A549 (cell line): ENCODE measurements at places on chromosomes 5 and 9.

DNA sequence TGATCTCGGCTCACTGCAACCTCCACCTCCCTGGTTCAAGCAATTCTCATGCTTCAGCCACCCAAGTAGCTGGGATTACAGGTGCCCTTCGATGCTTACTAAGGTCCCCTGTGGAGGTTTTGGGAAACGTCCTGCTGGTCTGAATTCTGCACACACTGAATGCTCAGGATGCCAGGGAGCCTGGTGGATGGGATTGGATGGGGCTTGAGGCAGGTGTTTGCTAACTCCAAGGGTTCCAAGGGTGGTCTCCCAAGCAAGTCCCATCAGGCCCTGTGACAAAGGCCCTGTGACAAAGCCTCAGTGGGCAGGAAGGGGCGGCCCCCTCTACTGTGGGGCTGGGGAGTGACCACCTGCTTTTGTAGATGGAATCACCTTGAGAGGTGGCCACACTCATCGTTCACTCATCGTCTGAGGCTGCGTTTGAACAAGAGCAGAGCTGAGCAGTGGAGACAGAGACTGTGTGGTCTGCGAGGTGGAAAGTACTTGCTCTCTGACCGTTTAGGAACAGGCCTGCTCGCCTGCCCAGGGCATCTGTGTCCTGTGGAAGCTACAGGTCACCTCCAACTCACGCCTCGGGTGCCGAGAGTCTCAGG lies 40.2 kb downstream of the MRPL36 start:
- no peak for DNase-seq

DNA sequence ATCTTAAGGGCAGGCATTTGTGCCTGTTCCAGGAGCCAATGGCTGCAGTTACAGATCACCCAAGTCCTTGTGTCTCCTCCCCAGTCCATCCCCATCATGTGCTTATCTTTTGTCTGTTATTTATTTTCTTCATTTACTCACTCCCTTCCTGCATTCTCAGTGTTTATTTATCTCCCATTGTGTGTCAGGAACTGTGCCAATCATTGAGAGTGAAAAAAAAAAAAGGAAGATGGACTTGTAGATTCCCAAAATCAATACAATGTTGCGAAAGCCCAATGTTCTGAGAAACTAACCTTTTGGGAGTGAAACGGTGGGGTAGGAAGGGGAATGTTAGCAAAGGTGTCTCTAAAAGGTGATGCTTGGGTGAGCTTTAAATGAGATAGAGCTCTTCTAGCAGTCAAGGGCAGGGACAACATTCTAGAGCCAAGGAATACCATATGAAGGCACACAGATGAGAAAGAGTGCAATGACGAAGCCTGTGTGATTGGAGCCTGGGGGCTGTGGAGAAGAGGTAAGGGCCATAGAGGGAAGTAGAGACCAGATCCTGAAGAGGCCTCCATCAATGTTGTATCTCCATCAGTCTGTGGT lies 53.0 kb downstream of the CMYA5 start:
- no peak for DNase-seq

GRCh38 chr9:88534456-88535225 lies at the start of gene NXNL2:
Gene NXNL2, plus strand, starts transcription at chr9:88535178. Its CDS starts 257 bp downstream, at chr9:88535435.
- DNase-seq: peak; percentile 74

- DNase-seq: no peak
Observed at GRCh38 chr5:106006242-106006641, 1664.5 kb downstream of the EFNA5 start.

DNA sequence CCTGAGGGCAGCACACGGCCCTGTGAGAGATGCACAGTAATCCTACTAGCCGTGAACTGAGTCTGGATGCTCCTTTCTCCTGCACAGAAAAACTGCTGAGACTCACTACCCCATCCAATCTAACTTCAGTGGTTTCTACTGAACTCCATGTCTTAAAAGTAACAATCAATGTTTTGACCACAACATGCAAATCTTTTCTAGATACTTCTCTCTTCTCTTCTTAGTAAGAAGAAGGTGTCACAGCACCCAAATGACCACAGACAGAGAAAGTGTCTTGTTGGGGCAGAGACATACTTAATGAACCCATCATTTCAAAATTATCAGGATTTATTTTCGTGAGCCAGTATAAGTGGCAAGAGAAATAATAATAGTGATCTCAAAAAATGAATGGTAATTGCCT lies 285.8 kb upstream of the MEF2C start:
- no peak for DNase-seq

DNA sequence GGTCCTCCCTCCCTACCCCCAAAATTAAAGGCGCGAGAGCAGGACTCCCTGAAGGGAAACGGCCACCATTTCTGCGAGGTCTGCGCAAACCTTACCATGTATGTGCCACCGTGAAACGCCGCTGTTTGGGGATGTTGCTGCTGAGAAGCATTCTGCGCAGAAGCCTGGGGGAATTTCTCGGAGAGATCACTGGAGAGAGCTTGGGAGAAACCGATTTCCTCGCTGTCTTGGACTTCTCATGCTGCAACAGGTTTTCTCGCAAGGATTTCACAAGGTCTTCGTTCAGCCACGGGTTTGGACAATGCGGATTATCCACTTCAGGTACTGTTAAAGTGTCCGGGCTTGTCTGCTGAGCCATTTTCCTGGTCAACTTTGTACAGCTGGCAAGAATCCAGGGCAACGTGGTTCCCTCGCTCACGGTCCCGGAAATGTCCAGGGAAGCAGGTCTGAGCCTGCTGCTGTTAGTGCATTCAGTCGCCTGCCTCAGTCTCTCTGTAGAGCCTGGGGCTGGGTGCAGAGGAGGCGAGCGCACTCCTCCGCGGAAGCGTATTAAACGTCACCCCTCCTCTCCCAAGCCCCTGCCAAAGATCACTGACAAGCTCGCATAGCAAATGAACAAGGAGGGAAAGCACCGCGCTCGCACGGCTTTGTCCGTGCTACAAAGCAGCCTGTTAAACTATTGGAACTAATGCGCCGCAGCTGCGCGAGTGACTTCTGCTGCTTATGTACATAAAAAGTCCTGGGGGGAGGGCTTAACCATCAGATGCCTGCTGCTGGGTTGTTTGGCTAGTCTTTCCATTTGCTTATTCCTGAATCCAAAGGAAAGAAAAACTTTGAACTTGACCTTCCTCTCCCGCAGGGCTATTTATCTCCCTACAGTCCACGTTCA lies 125.1 kb downstream of the PDE4D start:
- DNase-seq: no peak

- no peak for DNase-seq
Observed at GRCh38 chr9:129151469-129151868, 26.6 kb downstream of the IER5L start.

GRCh38 chr5:9034649-9035048 lies 511.2 kb downstream of the SEMA5A start:
- DNase-seq: no peak

DNA sequence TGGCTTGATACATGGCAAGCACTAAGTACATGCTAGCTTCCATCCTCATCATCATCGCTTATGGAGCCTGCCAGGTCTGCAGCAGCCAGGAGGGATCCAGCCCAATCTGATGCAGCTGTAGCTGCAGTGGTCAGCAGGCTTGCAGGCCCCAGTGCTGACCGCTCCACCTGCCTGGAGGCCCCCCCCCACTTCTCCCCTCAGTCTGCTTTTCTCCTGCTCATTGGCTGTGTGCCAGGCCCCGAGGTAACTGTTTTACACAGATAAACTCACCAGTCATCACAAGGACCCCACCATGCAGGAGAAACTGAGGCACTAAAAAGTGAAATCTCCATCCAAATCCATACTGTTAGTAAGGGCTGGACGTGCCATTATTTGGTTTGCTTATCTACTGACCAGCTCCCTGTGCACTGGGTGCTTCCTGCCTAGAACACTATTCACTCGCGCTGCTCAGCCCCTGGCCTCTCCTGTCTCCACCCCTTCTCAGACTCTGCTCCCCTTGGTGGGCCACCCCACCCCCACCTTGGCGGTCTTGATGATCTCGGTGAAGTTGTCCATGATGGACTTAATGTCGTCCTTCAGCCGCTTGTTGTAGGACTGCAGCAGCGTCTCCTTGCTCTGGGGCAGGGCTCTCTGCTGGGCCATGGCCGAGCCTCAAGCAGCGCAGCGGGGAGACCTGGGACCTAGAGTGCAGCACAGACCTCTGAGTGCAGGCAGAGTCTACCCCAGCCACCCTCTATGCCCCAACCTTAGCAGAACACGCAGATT lies 1.7 kb downstream of the MED22 start:
- DNase-seq: no peak

- DNase-seq: no peak
Observed at GRCh38 chr5:159955056-159955624, 38.9 kb downstream of the ADRA1B start.

DNA sequence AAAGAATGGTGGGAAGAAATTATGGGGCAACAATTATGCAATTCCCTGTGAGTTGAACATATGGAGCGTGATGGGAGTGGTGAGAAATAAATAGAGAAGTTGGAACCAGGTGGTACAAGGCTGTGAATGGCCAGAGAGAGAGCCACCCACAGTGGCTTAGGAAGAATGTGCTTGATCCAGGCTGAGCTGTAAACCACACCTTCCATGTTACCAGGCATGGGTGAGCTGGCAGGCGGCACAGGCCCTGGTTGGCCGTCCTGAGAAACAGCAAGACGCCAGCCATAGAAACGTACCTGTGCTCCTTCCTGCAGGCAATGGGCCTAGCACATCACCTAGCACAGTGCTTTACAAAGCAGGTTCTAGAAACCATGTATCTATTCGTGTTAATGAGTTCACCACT lies 74.3 kb downstream of the EPB41L4B start:
- no peak for DNase-seq

DNA sequence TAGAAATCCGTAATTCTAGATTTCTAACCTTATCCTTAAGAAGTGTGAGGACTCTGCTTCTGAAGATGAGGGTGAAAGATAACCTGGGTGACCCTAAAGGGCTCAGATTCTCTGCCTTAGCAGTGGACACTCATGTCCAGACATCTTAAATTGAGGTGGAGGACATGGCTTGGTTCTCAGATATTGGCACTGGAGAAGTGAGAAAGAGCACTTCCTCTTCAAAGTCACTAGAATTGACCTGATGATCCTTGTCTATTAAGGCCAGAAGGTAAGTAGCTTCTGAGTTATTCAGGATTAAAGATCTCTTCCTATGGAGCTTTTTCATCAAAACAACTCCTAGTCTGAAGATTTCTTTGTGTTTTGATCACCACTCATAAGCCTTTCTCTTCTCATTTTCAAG lies 54.8 kb downstream of the C9 start:
- DNase-seq: no peak

DNA sequence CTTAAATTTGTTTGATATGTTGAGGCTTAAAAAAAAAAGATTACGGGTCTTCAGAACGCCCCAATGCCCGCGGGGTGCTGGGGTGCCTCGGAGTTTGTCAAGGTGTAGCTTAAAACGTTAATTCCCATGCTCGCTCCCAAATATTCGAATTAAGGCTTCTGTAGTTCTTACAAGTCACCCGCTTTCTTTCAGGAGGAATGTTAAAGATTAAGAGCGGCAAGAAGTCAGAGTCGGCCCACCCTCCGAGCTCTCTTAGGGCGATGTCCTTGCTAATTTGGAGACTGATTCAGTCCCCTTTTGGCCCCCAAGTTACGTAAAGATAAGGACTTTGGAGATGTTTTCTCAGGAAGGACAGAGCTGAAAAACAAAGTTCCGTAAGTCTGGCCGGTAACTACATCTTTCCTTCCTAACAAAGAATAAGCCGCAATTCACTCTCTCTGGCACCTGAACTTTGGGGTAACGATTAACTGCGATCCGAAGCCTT lies 746 bp upstream of the NPM1 start:
- no peak for DNase-seq

DNA sequence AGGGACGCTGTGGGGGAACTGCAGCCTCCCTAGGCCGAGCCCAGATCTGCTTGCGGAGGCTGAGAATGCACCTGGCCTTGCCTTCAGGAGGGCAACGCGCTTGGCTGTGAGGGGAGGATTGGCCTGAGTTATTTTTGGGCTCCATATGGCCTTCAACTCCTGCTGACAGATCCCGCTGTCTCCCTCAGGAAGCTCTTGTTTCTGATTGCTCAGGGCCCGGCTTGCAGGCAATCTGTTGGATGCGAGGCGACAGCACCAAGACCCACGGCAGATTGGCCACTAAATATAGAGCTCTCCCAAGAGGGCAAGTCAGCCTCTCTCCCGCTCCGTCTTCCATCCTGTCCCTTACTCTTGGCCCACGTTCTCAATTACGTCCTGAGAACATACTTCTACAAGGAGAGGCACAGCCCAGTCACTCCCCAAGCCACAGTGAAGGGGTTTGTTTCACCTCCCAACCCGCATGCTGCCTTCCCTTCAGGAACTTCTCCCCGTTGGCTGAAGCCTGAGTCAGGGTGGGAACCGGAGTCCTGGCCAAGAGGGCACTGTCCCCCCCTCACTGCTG lies 53.6 kb downstream of the RASGEF1C start:
- no peak for DNase-seq

GRCh38 chr5:148953711-148954110 lies 109.2 kb downstream of the SH3TC2 start:
- no peak for DNase-seq

DNA sequence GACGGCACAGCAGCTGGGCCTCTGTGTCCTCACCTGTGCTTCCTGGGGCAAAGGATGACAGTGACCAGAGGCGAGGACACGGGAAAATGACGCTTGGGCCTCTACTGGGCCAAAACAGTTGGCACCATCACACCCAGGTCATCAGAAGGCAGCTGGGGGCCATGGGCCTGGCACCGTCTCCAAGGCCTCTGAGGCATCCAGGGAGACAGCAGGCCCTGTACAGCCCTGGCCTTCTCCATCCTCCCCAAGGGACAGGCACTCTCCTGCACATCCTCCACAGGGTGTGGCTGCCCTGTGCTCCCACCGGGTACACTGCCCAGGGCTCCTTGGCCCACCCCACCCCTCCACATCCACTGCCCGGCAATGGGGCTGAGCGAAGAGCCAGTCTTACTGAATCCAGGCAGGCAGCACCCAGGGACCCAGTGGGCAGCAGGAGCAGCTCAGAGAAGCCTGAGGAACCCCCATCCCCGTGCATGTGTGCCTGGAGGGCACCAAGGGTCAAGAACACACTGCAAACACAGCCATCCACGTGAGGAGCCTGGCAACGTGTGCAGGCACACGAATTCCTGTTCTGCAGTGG lies 4.0 kb downstream of the LPCAT1 start:
- DNase-seq: no peak

GRCh38 chr5:65198456-65199120 lies 283.1 kb downstream of the ADAMTS6 start:
- peak; percentile 33 for DNase-seq

DNA sequence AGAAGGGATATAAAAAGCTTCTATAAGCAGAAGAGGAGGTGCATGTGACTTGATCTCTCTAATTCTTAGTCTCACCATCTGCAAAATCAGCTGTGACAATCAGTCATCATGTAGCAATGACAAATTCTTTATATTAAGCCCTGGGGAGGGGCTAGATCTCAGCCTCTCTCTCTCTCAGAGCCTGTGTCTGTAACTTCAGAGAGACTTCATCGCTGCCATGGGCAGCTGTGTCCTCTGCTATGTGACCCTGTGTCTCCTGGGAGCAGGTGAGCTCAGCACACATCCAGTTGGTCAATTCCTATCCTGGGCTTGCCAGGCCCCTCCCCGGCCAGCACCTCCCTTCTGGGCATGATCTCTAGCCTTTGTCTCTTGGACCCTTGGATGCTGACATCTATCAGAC lies 109.6 kb downstream of the ANKRD18B start:
- no peak for DNase-seq

- no peak for DNase-seq
Observed at GRCh38 chr9:124124729-124125650, 113.4 kb downstream of the LHX2 start.

GRCh38 chr5:9196403-9197227 lies 349.3 kb downstream of the SEMA5A start:
- DNase-seq: no peak
